ENCODE measurements at places on chromosomes 1 and 21.

GRCh38 chr1:181135437-181135731, 46.9 kb downstream of the IER5 start:
- peak; percentile 51 for DNase-seq

- no peak for DNase-seq
Measured at GRCh38 chr1:10730985-10731384, 65.5 kb downstream of the CASZ1 start.

DNA sequence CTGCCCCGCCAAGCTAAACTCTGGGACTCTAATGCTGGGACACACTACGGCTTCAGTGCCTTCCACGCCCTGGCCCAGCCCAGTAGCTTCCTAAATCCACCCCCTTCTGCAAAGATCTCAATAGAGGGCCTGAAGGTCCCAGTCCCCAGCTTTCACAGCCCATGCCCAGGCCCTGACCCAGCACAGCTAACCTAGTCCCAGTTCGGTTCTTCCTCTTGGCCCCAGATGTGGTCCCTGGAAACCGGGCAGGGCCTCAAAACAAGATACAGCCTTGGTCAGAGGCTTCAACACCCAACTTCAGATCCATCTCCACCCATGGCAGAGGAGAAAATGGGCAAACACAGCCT, 646 bp upstream of the PDZK1IP1 start:
- DNase-seq, result no peak

GRCh38 chr1:31227891-31228568, 11.7 kb downstream of the NKAIN1 start:
- no peak for DNase-seq

DNA sequence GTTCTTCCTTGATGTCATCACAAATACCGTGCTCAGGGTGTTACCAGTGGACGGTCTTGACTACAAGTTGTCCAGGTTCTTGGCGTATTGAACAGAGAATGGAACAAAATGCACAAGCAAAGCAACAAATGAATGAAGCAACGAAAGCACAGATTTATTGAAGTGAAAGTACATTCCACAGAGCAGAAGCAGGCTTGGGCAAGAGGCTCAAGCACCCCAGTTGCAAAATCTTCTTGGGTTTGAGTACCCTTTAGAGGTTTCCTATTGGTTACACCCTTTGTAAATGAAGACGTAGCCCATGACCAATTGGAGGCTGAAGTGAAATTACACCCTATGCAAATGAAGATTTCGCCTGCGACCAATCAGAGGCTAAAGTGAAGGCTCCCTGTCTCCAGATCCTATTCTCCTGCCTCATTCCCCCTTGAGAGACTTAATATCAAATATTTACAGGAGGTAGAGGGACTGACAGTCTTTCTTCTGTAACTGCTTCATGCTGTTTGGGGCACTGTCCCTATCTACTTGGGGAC, 38.3 kb downstream of the YY1AP1 start:
- no peak for DNase-seq

Measured in activated CD8-positive, alpha-beta T cell treated with anti-CD3 and anti-CD28 coated beads, Interleukin-2, amount 10 ng/mL, durations not matched to agents 7 days and 5 days (primary cell).